ENCODE measurements at places on chromosomes 3 and 15.
A peak's percentile ranks its signal among the peaks of the same experiment; 100 is the strongest.

DNA sequence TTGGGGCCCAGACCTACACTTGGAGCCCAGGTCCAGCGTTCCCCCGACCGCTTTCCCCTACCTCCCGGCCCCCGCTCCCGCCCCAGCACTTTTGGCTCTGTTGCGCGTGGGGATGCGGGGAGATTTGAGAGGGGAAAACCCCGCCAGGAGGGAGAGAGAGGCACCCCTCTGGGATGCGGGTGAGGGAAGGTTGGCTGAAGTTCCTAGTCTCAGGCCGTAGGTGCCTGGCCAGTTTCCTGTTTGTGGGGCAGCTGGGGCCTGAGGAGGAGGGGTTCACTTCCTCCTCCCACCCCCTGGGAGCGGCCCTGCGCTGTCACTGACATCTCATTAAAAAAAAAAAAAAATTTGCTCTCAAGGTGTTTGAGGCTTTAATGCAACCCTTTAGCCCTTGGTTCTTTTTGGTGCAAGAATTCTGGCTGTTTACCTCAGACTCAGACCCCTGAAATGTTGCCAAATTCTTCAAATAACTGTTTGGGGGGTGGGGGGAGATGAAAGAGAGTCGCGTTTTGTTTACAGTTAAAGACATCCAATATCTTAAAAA lies 2.6 kb downstream of the FAM43A start:
- peak; percentile 30 for DNase-seq

- DNase-seq: no peak
These were observed 115.4 kb upstream of the PRICKLE2 start for GRCh38 chr3:64340641-64341101.

DNA sequence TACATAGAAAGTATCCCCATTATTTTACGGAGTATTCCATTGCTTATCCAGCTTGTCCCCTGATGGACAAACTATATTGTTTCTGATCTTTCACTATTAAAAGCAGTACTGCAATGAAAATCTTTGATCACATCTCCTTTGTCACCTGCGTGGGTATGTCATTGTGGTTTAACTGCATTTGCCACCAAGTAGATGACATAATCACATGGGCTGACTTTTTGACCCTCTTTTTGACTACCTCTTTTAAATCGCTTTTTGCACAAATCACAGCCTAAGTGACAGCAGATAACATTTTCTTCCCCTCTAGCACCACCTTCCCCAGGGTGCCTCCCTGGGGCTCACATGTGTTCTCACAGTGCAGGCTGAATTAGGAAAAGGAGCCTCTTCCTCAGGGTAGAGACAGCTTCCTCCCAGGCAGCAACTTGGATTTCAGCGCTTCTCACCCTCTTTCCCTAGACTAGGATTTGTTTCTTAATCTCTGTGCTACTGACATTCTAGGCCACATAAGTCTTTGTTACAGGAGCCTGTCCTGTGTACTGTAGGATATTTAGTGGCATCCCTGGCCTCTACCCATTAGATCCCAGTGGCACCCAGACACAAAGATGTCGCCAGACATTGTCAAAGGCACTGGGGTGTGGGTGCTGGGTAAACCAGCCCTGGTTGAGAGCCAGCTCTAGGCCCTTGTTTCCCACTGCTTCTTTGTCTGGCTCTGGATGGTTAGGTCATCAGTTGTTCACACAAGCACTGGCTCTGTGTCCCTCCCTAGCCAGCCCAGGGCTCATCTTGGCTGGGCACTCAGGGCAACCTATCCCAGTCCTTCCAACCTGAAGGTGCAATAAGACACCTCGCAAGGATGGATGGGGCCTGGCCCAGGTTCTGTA lies 1.3 kb upstream of the RBP1 start:
- DNase-seq: no peak

GRCh38 chr3:177948716-177949425 lies 587.4 kb upstream of the KCNMB2 start:
- DNase-seq: no peak

DNA sequence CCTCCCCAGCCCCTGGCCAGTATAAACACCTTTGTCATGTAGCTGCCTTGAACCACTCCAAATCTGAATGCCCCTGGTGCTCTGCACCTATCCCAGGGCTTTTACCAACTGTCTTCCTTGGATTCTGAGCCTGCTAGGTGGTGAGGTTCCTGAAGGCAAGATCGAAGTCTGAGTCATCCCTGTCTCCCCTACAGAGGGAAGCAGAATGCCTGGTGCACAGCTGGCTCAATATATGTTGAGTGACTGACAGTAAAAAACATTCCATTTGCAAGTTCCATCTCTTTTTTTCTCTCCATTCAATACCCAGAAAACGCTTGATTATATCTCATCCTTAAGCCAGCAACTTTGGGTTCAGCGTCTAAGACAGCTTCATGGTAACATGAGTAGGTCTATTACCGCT lies 24.7 kb downstream of the SLC24A1 start:
- DNase-seq: no peak

GRCh38 chr15:66821307-66821706 lies 119.3 kb downstream of the SMAD6 start:
- DNase-seq: no peak

GRCh38 chr15:78626381-78626995 lies 5.7 kb upstream of the CHRNA3 start:
- DNase-seq: no peak
